Left ventricle myocardium inferior (tissue), 1 donor: ENCODE measurements at places on chromosomes 5 and 9. TPM values are rescaled to one million over a fixed set of nuclear protein-coding genes. Genes with fewer than 3 reads are reported as not detected.
A peak's percentile ranks its signal among the peaks of the same experiment; 100 is the strongest.

DNA sequence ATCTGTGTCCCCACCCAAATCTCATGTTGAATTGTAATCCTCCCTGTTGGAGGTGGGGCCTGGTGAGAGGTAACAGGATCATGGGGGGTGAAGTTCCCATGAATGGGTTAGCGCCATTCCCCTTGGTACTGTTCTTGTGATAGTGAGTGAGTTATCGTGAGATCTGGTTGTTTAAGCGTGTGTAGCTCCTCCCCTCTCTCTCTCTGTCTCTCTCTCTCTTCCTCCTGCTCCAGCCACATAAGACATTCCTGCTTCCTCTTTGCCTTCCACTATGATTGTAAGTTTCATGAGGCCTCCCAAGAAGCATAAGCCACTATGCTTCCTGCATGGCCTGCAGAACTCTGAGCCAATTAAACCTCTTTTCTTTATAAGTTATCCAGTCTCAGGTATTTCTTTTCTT, 28.8 kb downstream of the C5orf15 start:
- no peaks in the 10 kb centered on the region for H3K27me3 ChIP-seq
- H3K27ac ChIP-seq: no peak overlapping the region
- no peak overlapping the region for H3K4me3 ChIP-seq
- peaks cover 14% of the 10 kb centered on the region for H3K4me1 ChIP-seq
- H3K36me3 ChIP-seq: no peaks in the 10 kb centered on the region

DNA sequence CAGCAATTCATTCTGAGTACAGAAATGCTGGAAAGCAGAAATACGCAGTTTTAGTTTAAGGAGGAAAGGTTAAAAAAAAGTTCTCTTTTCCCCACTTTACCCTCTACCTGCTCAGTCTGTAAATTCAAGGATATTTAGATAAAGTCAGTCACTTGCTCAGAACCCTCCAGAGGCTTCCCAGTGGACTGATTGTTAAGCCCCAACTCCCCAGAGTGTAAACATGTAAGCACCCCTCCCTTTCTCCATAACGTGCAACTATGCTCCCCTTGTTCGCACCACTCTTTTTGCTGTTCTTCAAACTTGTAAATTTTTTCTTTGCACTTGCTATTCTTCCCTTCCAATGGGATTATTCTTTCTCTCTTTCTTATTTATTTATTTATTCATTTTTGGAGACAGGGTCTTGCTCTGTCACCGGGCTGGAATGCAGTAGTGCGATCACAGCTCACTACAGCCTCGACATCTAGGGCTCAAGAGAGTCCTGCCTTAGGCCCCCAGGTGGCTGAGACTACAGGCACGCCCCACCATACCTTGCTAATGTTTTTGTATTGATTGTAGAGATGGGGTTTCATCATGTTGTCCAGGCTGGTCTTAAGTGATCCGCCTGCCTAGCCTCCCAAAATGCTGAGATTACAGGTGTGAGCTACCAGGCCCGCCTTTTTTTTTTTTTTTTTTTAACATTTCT, 32.5 kb upstream of the ERBIN start:
- H3K27me3 ChIP-seq: no peaks in the 10 kb centered on the region
- H3K4me1 ChIP-seq: no peaks in the 10 kb centered on the region
- DNase-seq: no peak
- no peak overlapping the region for H3K4me3 ChIP-seq
- H3K36me3 ChIP-seq: no peaks in the 10 kb centered on the region

- no peak for DNase-seq
- H3K27ac ChIP-seq: no peak overlapping the region
- H3K27me3 ChIP-seq: no peaks in the 10 kb centered on the region
- no peak overlapping the region for H3K4me3 ChIP-seq
- H3K36me3 ChIP-seq: no peaks in the 10 kb centered on the region
- H3K4me1 ChIP-seq: peaks cover 14% of the 10 kb centered on the region
These were observed 18.7 kb upstream of the RHOBTB3 start for GRCh38 chr5:95712347-95712958.

DNA sequence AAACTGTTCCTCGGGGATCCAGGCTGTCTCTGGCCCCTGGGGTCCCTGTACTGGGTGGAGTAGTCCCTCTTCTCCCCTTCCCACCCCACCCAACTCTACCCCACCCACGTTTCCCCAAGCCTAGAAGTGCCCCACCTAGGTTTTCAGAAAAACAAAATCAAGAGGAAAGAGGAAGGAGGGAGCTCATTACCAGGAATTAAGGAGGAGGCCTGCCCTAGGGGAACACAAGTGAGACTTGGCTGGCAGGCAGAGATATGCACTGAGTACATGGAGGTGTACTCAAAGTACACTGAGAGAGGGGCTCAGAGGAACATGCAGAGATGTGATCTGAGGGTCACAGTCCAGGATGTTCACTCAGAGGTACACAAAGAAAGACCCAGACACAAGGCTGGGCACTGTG, 10.2 kb downstream of the AQP3 start:
- H3K27ac ChIP-seq: peak overlapping the region; percentile 66
- H3K4me1 ChIP-seq: peaks cover 34% of the 10 kb centered on the region
- no peak overlapping the region for H3K4me3 ChIP-seq
- DNase-seq: no peak
- no peaks in the 10 kb centered on the region for H3K36me3 ChIP-seq
- peaks cover 23% of the 10 kb centered on the region for H3K27me3 ChIP-seq

DNA sequence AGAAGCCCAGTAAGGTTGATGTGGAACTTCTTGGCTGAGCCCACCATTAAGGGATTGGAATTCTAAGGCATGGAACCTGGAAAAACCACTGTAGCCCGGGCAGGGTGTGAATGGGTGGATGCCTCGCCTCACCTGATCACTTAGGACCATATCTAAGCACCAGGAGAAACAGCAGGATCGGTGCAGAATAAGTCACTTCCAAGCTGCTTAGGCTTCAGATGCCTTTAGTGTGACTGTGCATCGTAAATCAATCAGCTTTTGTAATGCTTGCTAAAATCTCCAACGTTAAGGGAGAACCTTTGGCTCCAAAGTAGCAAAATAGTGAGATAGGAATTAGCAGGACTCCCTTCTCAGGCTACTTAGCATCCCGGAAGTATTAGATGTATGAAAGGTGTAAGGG, 103.9 kb upstream of the MEGF10 start:
- H3K4me3 ChIP-seq: no peak overlapping the region
- no peak overlapping the region for H3K27ac ChIP-seq
- no peaks in the 10 kb centered on the region for H3K4me1 ChIP-seq
- H3K36me3 ChIP-seq: no peaks in the 10 kb centered on the region

GRCh38 chr5:169071-169727, 22.1 kb upstream of the LRRC14B start:
- peaks cover 7% of the 10 kb centered on the region for H3K27me3 ChIP-seq
- no peaks in the 10 kb centered on the region for H3K36me3 ChIP-seq
- H3K4me3 ChIP-seq: peak overlapping the region; percentile 10

GRCh38 chr5:157108976-157109375, at the start of gene HAVCR2:
TSS of gene HAVCR2 (minus strand) at chr5:157109044. CDS start at chr5:157108983, 61 bp downstream.
- H3K36me3 ChIP-seq: no peaks in the 10 kb centered on the region
- H3K4me3 ChIP-seq: peak within 1 kb of the TSS; percentile 34
- peak within 1 kb of the TSS; percentile 32 for H3K27ac ChIP-seq
- peaks cover 8% of the 10 kb centered on the region for H3K4me1 ChIP-seq
- no peak for DNase-seq
- no peaks in the 10 kb centered on the region for H3K27me3 ChIP-seq

Gene TOR1B
- 10.6 TPM for total RNA-seq

DNA sequence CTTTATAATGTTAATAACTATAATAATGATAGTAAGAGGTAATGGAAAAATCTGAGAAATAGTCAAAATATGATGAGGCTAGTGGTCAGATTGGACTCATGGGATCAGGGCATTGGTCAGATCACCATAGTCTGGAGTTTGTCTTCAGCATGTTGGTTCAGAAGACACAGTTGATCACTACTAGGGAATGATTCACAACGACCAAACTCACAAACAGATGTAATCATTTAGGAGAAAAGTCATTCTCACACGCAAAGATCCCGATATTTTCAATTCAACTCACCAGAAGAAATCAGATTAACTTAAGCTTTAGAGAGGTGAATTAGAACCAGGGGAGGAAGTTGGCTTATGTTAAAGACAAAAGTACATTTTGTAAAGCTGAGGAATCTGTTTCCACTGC, 131.8 kb downstream of the LURAP1L start:
- H3K36me3 ChIP-seq: no peaks in the 10 kb centered on the region
- H3K27me3 ChIP-seq: no peaks in the 10 kb centered on the region
- no peaks in the 10 kb centered on the region for H3K4me1 ChIP-seq
- DNase-seq: no peak
- H3K4me3 ChIP-seq: no peak overlapping the region

Gene C6
- total RNA-seq: 89.5 TPM

DNA sequence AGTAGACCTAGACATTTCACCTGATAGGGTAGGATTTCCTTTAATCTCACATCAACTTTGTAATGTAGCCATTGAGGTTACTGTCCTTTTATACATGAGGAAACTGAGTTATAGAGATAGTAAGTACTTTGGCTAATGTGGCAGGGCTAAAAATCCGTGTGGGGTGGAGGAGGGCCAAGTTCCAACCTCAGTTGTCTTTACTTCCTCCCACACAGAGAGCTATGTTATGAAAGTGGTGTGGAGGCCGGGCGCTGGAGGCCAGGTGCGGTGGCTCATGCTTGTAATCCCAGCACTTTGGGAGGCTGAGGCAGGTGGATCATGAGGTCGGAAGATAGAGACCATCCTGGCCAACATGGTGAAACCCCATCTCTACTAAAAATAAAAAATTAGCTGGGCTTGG, 173.3 kb downstream of the PALM2AKAP2 start:
- H3K27me3 ChIP-seq: no peaks in the 10 kb centered on the region
- H3K27ac ChIP-seq: no peak overlapping the region
- H3K4me1 ChIP-seq: peaks cover 26% of the 10 kb centered on the region
- no peak overlapping the region for H3K4me3 ChIP-seq

Gene SLC1A3
- 144 TPM for total RNA-seq

Gene NME5
- total RNA-seq: 4.7 TPM

DNA sequence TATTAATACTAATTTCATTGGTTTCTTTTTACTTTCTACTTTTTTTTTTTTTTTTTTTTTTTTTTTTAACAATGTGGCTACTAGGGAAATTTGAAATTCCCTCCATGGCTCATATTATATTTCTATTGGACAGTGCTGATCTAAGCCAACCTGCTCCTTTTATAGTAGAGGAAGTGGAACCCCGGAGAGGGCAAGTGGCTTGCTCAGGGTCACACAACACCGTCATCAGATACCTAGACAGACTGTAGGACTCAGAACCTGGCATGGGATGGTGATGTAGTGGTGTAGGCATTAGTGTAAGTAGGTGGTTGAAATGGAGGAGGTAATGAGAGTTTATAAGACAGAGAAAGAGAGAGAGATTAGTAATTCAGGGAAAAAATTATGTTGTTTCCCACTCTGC, 10.8 kb downstream of the ZNF618 start:
- peaks cover 20% of the 10 kb centered on the region for H3K4me1 ChIP-seq
- DNase-seq: no peak
- H3K27me3 ChIP-seq: peaks cover 28% of the 10 kb centered on the region
- peak overlapping the region; percentile 51 for H3K4me3 ChIP-seq
- no peak overlapping the region for H3K27ac ChIP-seq
- no peaks in the 10 kb centered on the region for H3K36me3 ChIP-seq

Gene LCN15
- 0.41 TPM for total RNA-seq

DNA sequence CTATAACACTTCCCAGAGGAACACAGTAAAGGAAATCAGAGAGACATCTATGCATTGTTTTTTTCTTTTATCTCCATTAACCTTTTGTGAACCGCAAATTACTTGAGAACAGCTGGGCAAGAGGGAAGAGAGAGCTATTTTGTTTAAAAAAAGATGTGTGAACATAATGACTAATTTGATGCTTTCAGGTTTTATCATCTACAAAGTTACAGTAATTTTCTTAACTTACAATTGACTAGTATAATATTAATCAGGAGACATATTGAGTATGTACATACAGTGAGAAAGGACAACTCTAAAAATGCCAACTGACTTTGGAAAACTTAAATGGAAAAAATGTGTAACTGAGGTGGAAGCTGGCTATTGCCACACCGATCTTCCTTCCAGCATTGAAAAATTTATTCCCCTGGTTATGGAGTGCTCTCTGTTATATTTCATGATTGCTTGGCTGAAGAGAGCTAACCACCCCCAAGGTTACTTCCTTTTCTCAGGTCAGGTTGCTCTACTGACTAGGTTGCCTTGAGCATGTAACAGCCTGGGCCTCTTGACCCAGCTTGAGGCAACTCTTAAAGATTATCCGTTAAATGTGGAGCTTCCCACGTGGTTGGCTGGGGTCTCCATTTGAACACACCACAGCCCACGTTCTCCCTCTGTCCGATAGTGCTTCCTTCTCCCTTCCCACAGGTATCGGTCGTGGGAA, 62.6 kb upstream of the C6 start:
- no peaks in the 10 kb centered on the region for H3K27me3 ChIP-seq
- DNase-seq: no peak
- H3K4me3 ChIP-seq: no peak overlapping the region

DNA sequence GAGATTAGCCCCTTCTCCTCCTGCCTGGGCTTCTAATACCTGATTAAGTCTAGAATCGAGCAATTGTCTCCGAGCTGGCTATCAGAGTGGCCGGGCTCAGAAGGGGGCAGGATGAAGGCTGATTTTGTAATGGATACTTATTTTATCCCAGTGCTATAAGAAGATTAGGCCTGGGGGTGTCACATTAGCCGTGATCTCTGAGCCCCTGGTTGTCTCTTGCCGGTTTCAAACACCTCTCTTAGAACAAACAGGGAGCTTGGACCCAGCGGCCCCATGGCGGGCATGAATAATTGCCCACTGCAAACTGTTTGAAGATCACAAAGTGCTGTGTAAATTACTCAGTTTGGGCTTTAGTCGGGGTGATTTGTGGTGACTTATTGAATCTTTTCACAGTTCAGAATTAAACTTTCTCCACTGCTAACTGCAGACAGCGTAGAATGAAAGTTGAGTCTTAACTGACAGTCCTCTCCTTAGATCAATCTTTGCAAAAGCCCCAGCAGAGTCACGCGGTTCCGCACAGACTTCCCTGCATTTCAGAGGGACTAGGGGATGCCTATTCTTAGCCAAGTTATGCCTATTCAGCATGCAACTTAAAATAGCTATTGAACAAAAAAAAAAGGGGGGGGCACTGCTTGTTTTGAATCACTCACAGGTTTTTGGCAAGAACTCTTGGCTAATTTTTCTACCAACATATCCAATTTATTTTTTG, 200.6 kb upstream of the IRX1 start:
- H3K4me3 ChIP-seq: no peak overlapping the region
- H3K36me3 ChIP-seq: no peaks in the 10 kb centered on the region
- H3K27ac ChIP-seq: peak overlapping the region; percentile 43
- no peaks in the 10 kb centered on the region for H3K27me3 ChIP-seq

- peak overlapping the region; percentile 67 for H3K27ac ChIP-seq
- H3K4me1 ChIP-seq: peaks cover 16% of the 10 kb centered on the region
- DNase-seq: peak; percentile 57
- H3K27me3 ChIP-seq: no peaks in the 10 kb centered on the region
- H3K36me3 ChIP-seq: no peaks in the 10 kb centered on the region
- no peak overlapping the region for H3K4me3 ChIP-seq
These were observed 43.1 kb upstream of the RXRA start for GRCh38 chr9:134283111-134283515.
